ENCODE measurements at places on chromosomes 16 and 17.
A peak's percentile ranks its signal among the peaks of the same experiment; 100 is the strongest.

- no peak for DNase-seq
Observed at GRCh38 chr17:48637323-48638260, 11.4 kb upstream of the HOXB9 start.

DNA sequence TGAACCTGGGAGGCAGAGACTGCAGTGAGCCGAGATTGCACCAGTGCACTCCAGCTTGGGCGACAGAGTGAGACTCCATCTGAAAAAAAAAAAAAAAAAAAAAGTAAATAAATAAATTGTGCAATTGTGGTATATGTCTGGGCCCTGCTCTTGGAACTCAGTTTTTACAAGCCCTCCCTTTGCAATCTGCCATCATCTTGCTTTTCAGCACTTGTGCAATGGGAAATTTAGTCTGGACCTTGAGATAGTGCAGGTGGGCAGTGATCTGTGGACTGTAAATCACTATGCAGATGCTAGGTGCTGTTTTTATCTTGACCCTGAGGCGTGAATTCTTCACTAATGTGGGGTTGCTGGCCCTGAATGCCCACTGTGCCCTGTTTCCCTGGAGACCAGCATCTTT lies 6.5 kb upstream of the RAP1GAP2 start:
- DNase-seq, result no peak

DNA sequence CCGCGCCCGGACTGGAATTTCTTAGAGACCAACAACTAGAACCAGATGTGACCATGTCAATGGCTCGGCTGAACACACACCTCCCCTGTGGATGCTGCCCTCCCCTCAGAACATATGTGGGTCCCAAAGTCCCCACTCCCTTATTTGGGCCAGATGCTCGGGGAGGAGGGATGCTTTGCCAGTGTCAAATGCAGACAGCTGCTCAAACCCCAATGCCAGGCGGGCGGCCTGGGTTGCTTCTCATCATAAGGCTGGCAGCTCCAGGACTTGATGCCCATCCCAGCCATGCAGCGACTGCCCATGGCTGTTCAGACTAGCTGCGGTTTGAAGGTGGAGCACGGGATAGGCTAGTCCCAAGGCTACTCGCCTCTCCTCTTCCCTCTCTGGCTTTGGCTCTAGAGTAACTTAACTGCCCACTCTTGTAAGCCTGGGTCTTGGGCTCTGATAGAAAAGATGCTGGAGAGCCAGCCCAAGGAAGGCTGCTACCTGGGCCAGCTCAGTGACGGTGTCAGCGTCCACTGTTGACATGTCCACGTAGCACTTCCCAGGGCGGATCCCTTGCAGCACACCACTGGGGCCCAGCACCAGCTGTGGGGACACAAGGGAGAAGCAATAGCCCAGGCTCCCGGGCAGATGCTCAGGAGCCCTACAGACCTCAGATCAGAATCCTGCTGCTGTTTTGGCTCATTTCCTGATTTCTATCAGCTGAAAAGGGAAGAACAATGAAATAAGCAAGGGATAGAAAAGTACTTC lies 11.0 kb upstream of the ROGDI start:
- DNase-seq, result no peak

DNA sequence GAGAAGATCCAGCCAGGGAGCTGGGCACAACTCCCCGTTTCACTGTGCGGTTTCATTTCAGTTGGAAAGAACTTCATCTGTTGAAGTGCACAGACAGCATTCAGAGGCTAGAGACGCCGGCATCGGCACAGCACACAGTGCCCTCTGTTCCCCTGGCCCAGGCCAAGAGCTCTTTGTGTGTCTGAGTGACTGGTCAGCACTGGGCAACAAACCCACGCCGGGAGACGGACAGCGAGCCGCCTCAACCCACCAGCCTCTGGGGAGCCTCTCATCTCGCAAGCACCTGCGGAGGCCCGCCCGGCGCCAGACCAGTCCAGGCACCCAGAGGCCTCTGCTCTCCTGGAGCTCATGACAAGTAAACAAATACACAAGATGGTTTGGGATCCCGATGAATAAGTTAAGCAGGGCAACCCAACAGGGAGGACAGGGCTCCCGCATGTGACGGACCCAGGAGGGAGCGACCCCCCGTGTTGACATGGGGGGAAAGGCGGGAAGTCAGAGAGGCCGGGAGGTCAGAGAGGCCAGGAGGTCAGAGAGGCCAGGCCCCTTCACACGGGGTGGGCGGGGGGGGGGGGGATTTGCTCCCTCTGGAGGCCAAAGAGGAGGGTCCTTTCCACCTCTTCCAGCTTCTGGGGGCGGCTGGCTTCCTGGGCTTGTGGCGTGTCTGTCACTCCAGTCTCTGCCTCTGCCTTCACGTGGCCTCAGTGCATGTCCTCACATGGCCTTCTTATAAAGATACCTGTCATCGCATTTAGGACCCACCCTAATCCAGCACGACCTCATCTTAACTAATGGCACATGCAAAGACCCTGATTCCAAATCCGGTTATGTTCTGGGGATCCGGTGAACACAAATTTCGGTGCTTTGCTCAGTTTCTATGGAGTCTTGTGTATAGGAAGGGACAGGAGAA lies 25.8 kb upstream of the KLHDC4 start:
- DNase-seq, result no peak

- no peak for DNase-seq
Observed at GRCh38 chr17:6304894-6305612, 129.9 kb downstream of the AIPL1 start.

DNA sequence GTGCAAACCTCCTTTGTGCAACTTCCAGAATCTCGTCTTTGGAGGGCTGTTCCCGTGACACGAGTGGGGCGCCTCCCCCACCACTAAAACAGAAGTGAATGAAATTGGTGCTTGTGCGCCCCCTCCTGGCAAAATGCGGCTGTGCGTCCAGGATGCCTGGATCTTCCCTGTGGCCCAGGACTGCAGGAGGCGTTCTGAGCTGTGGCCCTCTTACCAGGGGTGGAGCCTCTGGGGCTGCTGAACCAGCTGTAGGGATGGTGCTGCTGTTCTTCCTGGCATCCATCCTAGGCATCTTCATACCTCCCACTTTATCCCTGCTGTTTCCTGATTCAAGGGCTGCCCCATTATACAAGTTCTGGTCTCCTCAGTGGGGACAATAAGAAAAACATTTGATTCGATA lies 18.5 kb upstream of the NAGLU start:
- peak; percentile 94 for DNase-seq

- no peak for DNase-seq
Observed at GRCh38 chr17:7589891-7590691, at the start of gene SOX15. Gene SOX15, minus strand, starts transcription at chr17:7590094. Its CDS starts 418 bp downstream, at chr17:7589676.

- DNase-seq, result no peak
Observed at GRCh38 chr17:78905116-78905515, 2.1 kb upstream of the CEP295NL start.

- no peak for DNase-seq
Observed at GRCh38 chr16:84482001-84482891, 22.2 kb downstream of the MEAK7 start.

- no peak for DNase-seq
Observed at GRCh38 chr17:17491031-17491471, 5.1 kb downstream of the RASD1 start.

DNA sequence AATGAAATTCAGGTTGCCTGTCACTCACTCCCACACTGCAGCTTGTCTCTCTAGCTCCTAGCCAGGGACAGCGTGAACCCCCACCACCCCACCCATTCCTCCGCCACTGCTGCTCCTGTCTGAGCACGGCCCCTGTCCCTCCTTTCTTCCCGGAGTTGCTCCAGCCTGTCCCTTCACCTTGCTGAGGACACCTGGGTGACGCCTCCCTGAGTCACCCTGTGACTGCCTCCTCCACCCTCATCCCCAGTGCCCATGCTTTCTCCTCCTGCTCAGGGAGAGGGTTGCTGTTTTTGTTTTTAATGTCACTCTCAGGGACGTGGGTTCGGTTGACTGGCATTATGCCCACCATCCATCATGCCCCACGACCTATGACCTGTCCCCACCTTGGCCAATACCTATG lies 25.8 kb upstream of the NAT9 start:
- DNase-seq, result no peak

DNA sequence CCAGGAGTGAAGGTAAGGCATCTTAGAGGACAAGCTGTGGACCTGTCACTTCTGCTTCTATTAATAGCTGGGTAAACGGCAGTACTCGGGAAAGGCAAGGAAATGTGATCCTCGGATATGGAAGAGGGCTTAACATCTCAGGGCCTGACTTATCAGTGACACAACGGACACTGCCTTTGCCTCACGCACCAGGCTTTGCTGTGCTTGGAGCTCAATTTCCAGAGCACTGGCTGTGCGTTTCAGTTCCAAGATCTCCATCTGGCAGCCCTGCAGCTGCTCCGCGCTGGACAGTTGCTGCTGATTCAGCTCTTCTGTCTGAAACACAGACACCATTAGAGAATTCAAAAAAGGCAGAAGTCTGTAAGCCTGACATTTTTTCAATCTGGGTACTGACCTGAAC lies 3.5 kb downstream of the KRT40 start:
- no peak for DNase-seq

- DNase-seq, result no peak
Observed at GRCh38 chr17:28613931-28614381, at the start of gene RSKR. Gene RSKR, minus strand, starts transcription at chr17:28614185. Its CDS starts 24 bp downstream, at chr17:28614161.

DNA sequence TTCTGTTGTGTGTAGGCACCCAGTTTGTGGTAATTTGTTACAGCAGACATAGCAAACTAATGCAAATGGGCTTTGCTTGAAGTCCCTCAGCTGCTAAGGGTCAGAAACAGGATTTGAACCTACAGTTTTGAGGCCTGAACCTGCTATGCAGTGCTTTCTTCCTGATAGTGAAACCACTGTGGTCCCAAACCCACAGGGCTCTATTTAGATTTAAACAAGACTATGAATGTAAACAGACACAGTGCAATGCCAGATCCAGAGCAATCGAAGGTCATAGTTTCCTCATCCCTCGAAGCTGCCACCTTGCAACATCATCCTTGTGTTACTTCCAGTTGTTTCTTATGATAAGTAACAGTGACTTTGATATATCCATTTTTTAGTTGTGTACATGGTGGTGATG lies 630.2 kb downstream of the WWOX start:
- DNase-seq, result no peak

- no peak for DNase-seq
Observed at GRCh38 chr17:17547210-17547764, 44.2 kb downstream of the PEMT start.

- DNase-seq, result no peak
Observed at GRCh38 chr16:81994485-81994884, 16.8 kb downstream of the SDR42E1 start.

DNA sequence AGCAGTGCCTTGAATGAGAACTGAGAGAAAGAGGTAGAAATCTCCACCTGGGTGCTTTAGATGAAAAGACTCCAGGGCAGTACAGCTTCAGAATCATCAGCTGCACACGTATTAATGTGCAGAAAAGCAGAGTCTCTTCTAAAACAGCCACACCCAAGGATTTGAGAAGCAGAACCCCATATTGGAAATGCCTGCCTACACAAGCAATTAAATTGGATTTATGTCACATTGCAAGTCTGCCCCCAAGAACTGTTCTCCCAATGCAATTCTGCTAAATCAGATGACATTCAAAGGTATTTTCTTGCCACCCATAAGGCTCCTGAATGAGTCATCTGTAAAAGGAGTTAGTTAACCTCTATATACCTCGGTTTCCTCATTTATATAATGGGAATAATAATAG lies 326.0 kb upstream of the C16orf82 start:
- DNase-seq, result no peak

- DNase-seq, result no peak
Observed at GRCh38 chr16:68093816-68094613, 8.8 kb downstream of the NFATC3 start.

DNA sequence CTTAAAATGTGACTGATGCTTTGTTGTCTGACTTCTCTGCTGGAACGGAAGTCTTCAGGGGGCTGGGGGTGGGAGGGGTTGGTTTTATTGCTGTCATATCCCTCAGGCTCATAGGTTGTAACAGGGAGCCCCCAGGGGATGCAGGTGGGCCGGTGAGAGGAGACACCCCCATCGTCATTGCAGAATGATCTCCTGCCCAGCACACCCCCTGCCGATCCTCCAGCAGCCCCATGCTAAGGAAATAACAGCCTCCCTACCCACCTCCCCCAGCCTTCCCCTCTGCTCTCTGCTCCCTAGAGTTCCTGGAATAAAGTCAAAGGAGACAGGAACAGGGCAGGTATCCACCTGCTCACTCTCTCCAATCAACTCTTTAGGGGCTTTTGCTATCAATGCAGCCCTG lies 270.1 kb upstream of the TNRC6C start:
- DNase-seq, result no peak

DNA sequence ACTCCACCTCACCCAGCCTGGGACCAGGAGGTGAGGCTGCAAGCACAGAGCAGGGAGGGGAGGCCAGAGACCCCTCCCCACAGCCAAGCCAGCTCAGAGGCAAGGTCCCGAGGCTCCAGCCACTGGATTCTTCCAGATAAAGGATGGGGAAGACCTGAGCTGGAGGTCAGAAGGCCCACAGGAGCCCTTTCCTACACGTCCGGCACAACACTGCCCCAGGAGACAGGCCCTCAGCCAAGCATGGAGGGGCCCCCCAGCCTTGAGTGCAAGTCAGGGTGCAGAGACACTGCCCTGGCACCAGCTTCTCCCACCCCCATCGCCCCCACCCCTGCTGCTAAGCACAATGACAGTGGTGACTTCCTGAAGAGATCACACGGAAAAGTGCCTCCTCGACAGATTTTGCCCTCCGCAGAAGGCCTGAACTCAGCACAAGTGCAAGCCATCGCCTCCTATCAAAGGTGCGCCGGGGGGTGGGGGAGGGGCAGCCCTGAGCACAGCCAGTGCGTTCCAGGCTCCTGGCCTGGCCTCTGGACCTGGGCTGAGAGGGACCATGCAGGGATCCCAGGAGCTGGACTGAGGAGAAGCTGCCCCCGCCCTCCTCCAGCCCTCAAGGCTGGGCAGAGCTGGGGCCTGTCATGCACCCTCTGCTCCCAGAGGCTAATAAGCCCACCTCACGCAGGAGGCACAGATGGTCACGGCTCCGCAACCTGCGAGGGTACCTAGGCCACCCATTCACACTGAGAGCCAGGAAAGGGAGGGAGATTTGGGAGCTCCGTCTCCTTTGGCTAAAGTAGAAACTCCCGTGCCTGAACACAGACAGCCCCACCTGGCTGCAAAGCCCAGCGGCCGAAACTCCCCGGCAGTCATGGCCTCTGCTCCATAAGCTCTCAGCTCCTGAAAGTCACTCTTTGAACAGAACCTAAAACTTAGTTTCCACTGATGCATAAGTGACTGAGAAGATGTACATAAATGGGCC lies 2.7 kb downstream of the MAFG start:
- no peak for DNase-seq

DNA sequence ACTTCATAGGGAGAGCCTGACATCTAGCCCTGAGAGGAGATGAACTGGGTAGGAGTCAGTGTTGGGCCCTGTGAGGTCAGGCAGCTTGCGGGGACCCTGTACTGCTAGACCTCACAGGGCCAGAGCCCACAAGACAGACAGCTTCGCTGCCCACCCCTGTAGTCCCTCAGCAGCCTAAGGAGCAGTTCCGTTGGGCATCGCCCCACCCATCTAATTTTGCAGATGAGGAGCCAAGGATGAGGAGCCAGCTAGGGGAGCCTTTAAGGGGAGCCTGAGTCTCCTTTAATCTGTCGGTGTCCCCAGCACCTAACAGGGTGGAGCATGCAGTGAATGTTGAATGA lies 755 bp upstream of the TUFM start:
- no peak for DNase-seq

DNA sequence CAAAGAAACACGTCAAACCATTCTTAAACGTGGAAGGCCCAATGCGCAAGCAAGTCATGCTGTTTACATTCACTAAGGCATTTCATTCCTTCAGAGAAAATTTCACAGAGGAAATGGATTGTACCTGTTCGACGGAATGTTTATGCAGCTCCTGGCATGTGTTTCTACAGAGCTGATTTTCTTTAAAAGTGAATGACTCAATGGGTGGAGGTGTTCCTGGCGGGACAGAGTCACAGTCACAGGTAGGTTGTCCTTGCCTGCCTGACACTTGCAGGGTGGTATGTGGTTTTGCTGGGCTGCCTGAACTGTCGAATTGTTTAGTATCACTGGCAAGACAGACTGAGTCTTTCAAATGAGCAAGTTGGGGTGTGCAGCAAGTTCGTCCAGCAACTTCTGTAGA lies 11.6 kb downstream of the PALB2 start:
- DNase-seq, result no peak

All from fibroblast of the conjunctiva (primary cell).